ENCODE measurements at places on chromosomes 4 and X.

DNA sequence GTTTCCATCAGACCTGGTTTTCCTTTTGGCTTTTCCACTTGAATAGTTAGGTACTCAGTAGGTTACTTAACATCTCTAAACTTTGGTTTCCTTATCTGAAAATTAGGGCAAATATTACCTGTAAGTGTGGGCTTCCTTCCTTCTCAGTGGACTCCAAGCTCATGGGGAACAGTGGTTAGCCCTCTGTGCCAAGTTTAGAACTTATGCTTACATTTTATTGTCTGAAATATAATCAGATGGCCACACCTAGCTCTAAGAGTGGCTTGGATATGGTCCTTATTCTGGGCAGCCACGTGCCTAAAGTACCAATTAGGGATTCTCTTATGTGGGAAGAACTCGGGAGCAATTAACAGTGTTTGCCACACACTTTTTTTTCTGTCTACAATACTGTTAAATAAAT lies 133.9 kb downstream of the UCHL1 start:
- no peak for DNase-seq

- no peak for DNase-seq
These were observed 105.1 kb downstream of the TRAPPC11 start for GRCh38 chr4:183763990-183764754.

DNA sequence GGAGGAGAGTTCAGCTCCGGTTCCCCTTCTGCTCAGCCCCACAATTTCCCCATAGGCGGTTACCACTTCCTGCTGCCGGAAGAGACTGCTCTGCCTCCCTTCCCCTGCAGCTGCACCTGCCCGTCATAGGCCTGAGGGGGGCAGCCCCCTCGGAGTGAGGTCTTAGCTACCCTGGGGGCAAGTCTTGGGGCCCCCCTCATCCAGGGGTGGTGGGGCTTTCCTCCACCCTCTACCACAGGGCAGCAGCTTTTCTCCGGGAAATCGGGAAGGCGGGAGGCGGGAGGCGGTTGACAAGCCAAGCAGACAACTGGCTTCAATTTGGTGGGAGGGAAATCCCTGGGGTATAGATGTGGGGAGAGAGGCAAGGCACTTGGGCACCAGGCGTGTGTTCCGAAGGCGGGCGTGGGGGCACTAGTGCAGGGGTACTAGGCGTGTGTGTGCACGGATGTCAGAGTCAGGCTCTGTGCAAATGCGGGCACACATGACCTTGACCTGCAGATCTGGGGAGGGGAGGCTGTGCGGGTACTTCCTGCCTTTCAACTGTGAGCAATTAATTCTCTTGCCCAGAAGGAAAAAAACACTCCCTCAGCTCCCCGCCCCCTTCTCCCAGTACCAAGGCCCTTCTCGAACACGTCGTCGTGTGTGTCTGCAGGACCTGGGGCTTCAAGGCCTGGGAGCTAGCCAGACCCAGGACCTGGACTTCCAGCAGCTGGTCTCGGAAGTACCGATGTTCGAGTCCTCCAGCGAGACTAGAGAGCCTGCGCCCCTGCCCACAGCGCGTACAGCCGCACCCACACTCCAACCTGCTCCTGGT lies 1.0 kb upstream of the ARHGAP4 start:
- peak; percentile 44 for DNase-seq

- no peak for DNase-seq
These were observed 315.5 kb upstream of the GK2 start for GRCh38 chr4:79723507-79723906.

- DNase-seq = no peak
These were observed 336.6 kb downstream of the IL15 start for GRCh38 chr4:141972950-141973349.

DNA sequence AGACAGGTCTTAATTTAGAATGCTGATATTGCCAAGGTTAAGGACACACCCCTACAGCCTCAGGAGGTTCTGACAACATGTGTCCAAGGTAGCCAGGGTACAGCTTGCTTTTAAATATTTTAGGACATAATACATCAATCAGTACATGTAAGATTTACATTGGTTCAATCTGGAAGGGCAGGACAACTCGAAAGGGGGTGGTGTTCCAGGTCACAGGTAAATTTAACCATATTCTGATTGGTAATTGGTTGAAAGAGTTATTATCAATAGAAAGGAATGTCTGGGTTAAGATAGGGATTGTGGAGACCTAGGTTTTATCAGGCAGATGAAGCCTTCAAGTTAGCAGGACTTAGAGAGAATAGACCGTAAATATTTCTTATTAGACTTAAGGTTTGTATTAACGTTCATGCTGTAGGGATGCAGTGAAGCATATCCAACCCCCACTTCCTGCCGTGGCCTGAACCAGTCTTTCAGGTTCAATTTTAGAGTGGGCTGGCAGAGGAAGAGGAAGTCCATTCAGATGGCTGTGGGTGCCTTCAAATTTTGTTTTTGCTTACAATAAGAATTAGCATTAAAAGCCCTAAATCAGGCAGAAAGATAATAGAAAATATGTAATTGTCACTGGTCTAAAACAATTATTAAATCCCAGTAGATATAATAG lies 136.5 kb upstream of the GALNTL6 start:
- no peak for DNase-seq

DNA sequence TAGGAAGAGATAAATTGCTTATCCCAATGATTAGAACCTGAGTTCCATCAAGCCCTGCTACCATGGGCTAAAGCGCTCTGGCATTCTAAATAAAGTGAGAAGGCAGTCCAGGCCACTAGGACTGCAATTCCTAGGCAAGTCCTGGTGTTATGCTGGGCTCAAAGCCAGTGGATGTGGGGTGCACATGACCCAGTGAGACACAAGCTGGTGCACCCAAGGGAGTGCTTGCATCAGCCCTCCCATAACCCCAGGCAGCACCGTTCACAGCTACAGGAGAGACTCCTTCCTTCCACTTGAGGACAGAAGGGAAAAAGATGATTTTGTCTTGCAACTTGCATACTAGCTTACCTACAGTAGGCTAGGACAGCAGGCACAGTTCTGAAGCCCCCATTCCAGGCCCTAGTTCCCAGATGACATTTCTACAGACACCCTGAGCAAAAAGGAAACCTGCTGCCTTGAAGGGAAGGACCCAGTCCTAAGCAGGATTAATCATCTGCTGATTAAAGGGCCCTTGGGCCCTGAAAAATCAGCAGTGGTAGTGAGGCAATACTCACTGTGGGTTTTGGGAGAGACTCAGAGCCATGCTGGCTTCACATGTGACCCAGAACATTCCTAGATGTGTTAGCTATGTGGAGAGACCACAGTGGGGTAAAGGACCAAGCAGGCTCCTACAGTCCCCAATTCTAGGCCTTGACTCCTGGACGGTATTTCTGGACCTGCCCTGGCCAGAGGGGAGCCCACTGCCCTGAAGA lies 77.8 kb downstream of the KLHL13 start:
- DNase-seq = no peak

GRCh38 chr4:40190019-40190418 lies 6.8 kb upstream of the RHOH start:
- DNase-seq = no peak

GRCh38 chr4:124322234-124323065 lies 390.1 kb downstream of the ANKRD50 start:
- no peak for DNase-seq

GRCh38 chr4:151233600-151233999 lies 43.4 kb upstream of the PRSS48 start:
- no peak for DNase-seq

Measured in stimulated activated CD4-positive, alpha-beta T cell treated with anti-CD3 and anti-CD28 coated beads, Interleukin-15, amount 100 ng/mL, for 1 hour (primary cell).